ENCODE measurements at places on chromosomes 3 and 15.

GRCh38 chr15:48582452-48583247, 62.9 kb downstream of the FBN1 start:
- DNase-seq: no peak

- DNase-seq: no peak
Observed at GRCh38 chr3:9725775-9726515, 5.6 kb upstream of the BRPF1 start.

DNA sequence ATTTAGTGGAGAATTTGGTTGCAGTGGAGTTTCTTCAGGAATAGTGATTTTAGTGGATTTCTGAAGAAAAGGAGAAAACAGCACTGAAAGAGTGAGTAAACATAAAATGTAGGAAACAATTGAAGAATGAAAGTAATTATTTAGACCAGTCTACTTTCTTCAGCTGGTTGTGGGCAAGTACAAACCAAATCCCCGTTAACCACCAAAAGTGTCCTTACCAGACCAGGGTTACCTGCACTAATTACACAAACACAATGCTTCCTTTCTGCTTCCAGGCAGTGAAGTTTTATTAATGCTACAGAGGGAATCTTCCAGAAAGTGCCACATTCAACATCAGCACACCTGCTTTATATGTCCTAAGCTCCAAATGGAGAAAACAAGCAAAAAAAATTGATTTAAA, 248.0 kb upstream of the TBC1D5 start:
- no peak for DNase-seq

GRCh38 chr15:61480863-61481262, 251.8 kb upstream of the RORA start:
- DNase-seq: no peak

- no peak for DNase-seq
Observed at GRCh38 chr3:25125201-25125600, 302.9 kb upstream of the RARB start.
